ENCODE measurements at places on chromosomes 16 and 17.
A peak's percentile ranks its signal among the peaks of the same experiment; 100 is the strongest.

- DNase-seq: no peak
Observed at GRCh38 chr16:12252616-12253015, 276.1 kb downstream of the SNX29 start.

GRCh38 chr16:83433201-83433600, 374.6 kb upstream of the HSBP1 start:
- DNase-seq: no peak

- no peak for DNase-seq
Observed at GRCh38 chr17:50043290-50044148, 12.4 kb upstream of the ITGA3 start.

GRCh38 chr16:12559714-12560113, 244.0 kb downstream of the CPPED1 start:
- no peak for DNase-seq

- DNase-seq: no peak
Observed at GRCh38 chr17:52357854-52358253, 199.3 kb upstream of the CA10 start.

GRCh38 chr16:2603165-2604015, 65.6 kb downstream of the PDPK1 start:
- DNase-seq: peak; percentile 97

GRCh38 chr17:410543-411401, 58.2 kb upstream of the RPH3AL start:
- DNase-seq: no peak

DNA sequence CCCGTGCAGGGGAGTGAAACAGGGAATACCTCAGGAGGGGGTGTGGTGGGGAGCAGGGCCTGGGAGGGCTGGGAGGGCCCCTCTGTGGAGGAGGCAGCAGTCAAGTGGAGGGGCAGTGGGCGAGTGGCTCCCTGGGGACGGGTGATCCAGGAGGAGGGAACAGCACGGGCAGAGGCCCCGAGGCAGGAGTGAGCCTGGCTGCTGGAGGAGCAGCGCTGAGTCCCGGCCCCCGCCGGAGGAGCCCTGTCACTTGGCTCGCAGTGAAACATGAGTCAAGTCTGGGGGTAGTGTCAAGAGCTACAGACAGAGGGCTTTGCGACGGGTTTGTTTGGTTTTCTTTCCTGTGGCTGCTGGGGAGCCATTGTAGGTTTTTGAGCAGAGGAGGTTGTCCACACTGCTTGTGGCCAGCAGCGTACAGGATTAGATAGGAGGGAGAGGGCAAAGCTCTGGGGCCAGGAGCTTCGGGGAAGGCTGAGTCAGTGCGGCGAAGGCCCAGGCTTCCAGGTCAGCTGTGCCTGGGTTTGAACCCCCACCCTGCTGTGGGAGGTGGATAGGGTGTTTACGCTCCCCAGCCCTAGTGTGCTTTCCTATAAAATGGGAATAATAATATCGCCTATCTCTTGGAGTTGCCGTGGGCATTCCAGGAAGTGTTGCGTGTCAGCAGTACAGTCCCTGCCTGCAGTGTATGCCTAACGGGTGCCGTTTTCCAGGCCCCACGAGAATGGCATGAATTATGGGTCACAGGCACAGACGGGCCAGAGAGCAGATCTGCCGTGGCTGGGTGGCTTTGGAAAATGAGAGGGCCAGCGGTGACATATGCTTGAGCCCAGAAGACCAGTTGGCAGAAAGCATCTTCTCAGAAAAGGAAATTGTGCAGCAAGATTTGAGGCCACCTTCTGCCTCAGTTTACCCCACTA, 115.9 kb upstream of the CIBAR2 start:
- no peak for DNase-seq

GRCh38 chr17:28226563-28227315, 92.3 kb upstream of the TMEM97 start:
- DNase-seq: no peak

- DNase-seq: no peak
Observed at GRCh38 chr16:30490210-30490609, 17.7 kb downstream of the ITGAL start.

DNA sequence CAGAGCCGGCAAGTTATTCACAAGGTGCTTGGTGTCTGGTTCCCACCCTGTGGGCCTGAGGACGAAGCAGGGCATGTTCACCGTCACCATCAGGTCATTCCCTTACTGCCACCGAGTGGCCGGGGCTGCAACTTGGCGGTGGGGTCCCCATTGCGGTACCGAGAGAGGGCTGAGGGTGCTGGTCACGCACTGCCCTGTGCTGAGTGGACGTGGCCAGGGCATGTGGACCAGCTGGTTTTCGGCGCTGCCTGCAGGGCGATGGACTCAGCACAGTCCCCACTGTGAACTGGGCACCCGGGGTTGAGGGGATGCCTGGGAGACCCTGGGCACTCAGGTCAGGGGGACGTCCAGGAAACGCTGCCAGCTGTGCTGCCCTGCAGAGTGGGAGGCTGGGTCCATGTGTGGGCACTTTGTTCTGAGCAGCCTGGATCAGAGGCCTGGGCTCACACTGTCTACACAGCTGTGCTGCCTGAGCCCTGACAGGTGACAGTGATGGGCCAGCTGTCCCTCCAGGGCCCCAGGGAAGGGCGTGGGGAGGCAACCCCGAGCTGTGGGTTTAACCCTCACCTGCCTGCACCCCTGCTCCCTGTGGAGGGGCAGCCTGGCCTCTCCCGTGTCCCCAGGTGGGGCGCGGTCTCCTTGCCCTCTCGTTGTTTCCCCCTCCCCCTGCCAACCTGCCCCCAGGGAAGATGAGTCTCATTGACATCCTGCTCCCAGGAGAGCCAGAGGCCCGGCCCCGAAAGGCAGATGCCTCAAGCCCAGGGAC, 39.3 kb upstream of the GNG13 start:
- DNase-seq: no peak

DNA sequence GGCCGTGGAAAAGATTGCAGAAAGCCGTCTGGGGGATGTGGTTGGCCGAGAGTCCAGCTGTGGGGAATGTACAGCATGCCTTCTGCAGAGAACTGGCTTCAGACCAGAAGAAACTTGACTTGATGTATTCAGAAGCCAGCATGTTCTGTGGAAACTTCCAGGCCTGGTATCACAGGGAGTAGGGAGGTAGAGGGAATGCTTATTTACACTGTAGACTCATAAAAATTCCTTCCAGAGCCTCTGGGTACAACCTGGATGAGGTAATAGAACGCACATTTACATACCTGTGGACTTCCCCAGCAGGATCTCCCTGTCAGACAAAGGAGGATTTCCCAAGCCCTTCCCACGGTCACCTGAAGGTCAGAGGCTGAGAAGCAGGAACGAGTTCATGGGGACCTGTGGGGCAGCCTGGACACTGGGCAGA, 11.8 kb upstream of the GAS7 start:
- no peak for DNase-seq

DNA sequence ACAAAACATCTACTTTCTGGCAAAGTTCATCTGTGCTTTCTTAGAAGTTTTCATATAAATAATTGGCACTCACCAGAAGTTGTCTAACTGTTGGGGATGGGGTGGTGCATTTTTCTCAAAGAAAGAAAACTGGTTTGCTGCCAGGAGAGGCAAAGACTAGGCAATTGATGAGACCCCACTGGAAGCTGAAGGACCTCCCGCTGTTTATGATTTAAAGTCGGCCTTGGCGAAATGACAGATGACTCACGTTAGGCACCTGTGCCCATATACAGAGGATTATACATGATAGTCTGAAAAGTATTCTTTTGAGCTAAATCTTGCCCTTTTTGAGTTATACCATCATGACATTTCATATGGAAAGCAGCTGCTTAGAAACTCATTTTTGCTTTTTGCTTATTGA, 193.0 kb upstream of the ZFHX3 start:
- no peak for DNase-seq

DNA sequence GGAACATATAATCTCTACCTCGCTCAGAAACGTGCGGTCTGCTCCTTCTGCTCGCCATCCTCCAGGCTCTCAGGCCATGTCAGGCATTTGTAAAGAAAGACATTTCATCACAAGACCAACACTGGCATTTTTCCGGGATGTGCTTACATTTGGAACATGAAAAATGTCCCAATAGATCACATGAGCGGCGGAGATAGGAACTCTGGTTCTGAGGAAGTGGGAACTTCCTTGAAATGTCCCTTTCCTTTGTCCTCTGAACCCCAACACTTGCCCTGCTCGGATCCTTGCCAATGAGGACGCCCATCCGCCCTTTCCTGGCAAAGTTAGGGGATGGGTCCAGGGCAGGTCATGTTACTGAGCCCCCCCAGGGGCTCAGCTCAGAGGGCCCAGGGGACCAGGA, 130.5 kb downstream of the MAF start:
- no peak for DNase-seq
